ENCODE measurements at places on chromosomes 13 and 19.
A peak's percentile ranks its signal among the peaks of the same experiment; 100 is the strongest.

GRCh38 chr19:50312967-50313811 is 16.0 kb downstream of the KCNC3 start:
- DNase-seq = no peak

DNA sequence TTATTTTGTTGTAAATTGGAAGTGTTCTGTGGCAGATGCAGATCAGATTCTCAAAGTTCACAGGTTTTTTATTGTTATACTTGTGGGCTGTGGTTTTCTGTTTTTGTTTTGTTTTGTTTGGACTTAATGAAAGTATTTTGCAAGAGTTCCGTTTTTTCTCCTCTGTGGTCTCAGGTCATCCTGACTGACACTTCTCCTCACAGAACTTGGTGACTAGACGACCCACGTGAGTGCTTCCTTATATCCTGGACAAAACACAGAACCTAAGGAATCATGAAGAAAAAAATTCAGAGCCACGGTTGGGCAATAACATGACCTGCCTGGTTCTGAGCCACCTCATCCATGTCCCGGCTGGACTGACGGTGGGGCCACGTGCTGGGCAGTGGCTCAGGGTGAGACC is 2.5 kb upstream of the RFPL4AL1 start:
- no peak for DNase-seq

- no peak for DNase-seq
Observed at GRCh38 chr19:51392701-51393100, 2.3 kb upstream of the C19orf84 start.

- DNase-seq = peak; percentile 36
Observed at GRCh38 chr19:39671739-39672363, 16.1 kb downstream of the LGALS16 start.

DNA sequence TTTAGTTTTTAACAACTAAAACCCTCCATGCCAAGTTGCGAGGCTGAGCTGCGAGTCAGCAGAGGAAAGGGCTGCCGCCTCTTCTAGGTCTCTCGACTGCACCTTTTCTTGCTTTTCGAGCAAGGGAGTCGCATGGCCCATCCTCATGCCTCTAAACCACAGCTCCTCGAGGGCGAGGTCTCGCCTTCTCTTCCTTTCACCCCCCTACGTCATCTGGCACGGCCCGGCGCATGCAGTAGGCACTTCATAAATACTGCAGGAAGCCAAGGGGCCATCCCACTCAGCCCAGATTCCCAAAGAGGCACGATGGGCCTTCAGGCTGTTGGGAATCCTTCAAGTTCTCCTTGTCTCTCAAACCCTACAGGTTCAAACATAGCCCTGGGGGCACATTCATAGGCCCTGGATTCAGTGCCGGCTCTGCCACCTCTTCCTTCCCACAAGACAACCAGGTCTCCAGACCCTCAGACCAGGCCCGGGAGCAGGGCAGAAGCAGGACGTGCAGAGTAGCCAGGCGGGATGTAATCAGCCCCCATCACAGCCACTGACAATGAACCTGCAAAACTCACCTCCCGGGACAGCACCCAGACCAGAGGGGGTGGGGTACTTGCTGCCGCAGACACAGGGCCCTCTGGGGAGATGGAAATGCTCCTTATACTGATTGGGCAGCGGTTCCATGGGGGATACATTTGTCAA is 41.7 kb downstream of the GGACT start:
- no peak for DNase-seq

- DNase-seq = no peak
Observed at GRCh38 chr13:43139921-43140320, 116.5 kb downstream of the DNAJC15 start.

DNA sequence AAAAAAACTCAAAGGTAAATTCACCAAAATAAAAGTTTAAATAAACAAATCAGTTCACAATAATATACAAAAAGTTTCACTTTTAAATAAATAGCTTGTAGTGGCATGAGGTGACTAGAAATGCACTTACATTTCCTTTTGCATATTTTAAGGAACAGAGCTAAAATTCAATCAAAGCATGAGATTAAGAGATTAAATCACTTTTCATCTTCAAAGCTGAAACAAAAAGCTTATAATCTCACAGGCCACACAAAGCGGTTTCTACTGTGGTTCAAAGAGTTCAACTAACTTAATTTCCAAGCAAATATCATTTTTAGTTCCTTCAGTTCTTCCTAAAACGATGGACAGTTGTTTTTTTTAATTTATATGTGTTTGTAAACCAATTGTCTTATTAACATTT is 38.9 kb downstream of the TSC22D1 start:
- DNase-seq = no peak

DNA sequence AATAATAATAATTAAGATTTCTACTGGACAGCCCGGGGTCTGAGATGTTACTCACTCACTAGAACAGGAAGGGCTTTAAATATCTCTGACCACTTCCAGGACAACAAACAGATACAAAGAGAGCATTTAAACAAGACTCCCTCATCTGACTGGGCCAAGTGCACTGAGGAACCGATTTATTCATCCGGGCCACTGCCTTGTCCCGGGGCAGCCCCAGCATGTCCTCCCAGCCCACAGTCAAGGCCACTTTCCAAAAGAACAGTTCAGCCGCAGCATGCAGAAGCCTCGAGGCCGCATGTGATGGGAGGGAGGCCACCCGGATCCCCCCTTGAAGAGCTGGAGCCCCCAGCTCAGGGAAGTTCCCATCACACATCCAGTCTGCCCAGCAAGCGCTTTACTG is 30.5 kb downstream of the MLLT1 start:
- peak; percentile 35 for DNase-seq
